ENCODE measurements at places on chromosomes 2 and 18. TPM values are rescaled to one million over a fixed set of nuclear protein-coding genes. Genes with fewer than 3 reads are reported as not detected.
A peak's percentile ranks its signal among the peaks of the same experiment; 100 is the strongest.

The SERPINB7 gene
- not detected for total RNA-seq

The PLEK gene
- total RNA-seq: 1.9 TPM

The GAREM2 gene
- total RNA-seq: not detected

- DNase-seq: no peak
Observed at GRCh38 chr2:141316103-141316502, 814.7 kb downstream of the LRP1B start.

DNA sequence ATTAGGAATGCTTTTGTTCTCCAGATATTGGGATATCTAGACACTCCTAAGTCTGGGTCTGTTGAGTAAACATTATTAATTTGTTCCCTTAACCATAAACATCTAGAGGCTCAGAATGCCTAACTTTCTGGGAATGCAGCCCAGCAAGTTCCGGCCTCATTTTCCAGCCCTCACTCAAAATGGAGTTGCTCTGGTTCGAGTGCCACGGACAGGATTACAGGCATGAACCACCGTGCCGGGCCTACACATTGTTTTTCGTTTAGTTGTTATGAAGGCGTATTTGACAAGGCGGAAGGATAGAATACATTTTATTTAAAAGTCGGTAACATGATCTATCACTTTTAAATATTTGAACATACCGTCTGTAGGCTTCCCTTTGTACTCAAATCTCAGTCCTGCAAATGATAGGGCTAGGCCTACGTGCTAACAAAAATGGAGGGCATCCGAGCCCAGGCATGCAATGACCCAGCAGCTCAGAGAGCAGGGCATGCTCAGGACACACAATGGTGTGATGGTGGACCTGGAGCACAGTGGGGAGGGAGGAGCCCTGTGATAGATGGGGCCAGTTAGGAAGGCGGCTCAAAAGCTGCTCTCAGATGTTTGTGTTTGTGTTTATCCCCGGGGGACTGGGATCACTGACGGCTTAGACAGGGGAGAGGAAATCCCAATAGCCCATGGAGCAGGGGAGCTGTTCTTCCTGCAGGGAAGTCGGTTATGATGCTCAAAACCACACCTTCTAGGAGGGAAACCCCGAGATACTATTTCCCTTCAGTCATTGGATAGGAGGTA is 2.9 kb upstream of the SCYGR1 start:
- DNase-seq: no peak

DNA sequence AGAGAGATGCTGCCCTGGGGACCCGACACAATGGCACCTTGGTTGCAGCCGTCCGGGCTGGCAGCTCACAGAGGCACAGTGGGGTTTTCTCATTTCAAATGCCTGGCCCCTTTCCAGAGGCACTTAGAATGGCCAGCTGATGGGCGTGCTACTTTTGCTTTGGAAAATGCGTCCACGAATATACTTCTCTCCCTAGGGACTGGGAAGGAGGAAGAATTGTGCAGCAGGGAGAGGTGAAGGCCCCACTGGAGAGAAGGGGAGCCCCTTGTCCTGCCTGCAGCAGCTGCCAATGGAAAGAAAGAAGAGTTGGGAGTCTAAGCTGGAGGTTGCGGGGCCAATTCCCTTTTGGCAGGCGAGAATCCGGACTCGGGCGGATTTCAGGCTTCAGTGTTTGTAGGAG is 1.1 kb upstream of the MAL start:
- DNase-seq: no peak

DNA sequence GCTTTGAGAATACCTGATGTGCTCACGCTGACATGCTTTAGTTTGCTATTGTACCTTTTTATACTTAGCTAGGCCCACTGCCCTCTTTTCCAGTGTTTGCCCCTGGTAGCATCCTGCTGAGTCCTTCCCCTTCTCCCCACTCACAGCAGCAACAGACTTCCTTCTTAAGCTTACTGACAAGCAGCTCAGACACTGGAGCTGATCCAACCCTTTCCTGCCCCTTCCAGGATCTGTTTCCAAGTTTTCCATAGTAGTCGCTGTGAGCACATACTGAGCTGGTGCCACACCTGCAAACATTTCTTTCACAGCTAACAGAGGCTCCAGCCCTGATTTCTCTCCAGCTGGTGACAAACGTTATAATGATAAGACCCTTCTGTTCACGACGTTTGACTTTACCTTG is 991.4 kb upstream of the CELF4 start:
- DNase-seq: no peak

DNA sequence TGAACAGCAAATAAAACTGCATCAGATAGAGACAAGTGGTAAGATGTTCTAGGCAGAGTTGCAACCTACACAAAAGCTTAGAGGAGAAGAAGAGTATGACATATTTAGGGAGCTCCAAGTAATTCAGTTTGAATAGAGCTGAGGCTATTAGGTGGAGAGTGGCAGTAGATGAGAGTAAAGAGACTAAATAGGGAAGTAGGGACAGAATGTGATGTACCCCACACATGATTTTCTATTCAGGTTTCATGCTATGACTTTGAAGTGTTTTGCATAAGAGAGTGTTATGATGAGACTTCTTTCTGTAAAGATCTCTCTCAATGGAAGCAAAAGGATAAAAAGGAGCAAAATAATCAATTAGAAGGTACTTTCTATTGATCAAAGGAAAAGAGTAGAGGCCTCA is 206.8 kb upstream of the ERBB4 start:
- DNase-seq: no peak

GRCh38 chr18:32549248-32550110 is 78.8 kb upstream of the GAREM1 start:
- DNase-seq: no peak

DNA sequence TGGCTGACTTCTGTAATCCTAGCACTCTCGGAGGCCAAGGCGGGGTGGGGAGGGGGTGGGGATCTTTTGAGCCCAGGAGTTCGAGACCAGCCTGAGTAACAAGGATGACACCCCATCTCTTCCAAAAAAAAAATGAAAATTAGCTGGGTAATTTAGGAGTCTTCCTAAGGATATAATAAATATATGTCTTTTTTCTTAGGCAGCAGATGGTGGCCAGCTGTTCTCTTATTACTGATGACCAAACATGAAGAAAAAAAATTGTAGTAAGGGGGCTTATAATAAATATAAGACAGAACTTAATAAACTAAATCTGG is 4.2 kb upstream of the IMPA2 start:
- no peak for DNase-seq

GRCh38 chr18:76487782-76488181 is 7.3 kb downstream of the ZNF516 start:
- no peak for DNase-seq

DNA sequence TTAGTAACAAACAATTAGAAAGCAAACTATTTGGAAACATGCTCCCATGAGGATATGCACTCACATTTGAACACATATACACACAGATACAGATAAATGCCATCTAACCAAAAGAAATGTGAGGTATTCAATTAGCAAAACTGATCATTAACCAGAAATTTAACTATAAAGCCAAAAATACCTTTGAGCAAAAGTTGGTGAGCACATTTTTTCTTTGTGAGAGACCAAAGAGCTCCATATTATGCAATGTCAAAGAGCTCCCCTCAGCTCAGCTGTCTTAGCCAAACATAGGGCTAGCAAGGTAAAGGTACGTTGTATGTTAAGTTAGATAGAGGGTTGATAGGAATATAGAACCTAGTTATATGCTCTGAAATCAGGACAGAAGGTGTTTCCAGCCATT is 43.8 kb downstream of the CYBRD1 start:
- DNase-seq: no peak

DNA sequence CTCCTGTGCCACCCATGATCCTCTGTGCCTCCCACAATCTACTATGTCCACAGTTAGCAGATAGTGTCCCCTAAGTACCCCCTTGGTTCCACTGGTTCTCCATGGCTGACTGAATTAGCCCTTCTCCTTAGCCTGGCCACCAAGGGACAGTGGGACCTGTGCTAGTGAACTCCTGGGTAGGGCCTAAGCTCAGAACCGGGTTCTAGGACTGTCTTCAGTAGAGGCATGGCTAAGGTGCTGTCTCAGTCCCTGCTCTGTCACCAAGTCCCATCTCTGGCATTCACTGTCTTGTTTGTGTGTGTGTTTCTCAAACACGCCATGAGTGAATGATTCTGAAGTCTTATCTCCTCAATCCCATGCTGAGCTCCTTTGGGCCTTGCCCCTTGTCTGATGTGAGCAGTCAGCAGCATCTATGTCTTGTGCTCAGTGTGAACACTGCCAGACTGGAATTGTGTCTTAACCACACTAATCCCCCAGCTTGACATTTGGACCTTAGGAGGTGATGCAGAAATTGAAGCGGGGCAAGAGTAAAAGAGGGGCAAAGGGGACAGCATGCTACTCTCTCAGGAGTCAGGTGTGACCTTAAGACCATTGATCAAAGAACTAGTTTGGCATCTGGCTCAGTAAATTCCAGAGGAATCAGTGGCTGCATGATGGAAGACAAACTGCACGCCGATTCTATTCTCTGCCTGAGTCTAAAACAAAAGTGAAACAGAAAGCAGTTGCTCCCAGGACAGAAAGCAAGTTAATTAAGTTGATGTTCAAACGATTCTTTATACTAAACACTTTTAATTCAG is 190.5 kb downstream of the ALPK2 start:
- no peak for DNase-seq

- DNase-seq: peak; percentile 45
Observed at GRCh38 chr2:128449226-128450061, 130.8 kb upstream of the HS6ST1 start.

DNA sequence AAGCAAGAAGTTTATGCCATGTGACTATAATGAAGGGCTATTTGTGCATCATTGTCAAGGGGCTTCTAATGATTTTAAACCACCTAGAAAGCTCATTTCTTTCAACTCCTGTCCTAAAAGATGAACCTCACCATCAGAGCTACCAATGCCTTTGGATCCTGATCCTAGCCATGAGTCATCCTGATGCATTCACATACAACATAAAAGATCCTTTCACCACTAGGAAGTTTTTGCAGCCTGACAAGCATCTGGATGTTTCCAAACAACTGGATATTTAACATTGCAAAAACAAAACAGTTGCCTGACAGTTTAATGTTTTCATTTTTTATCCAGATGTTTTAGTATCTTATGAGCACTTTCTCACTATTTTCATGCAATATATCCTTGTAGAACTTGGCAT is 425.3 kb downstream of the MBD2 start:
- no peak for DNase-seq

GRCh38 chr2:65511306-65511705 is 78.9 kb upstream of the SPRED2 start:
- no peak for DNase-seq

DNA sequence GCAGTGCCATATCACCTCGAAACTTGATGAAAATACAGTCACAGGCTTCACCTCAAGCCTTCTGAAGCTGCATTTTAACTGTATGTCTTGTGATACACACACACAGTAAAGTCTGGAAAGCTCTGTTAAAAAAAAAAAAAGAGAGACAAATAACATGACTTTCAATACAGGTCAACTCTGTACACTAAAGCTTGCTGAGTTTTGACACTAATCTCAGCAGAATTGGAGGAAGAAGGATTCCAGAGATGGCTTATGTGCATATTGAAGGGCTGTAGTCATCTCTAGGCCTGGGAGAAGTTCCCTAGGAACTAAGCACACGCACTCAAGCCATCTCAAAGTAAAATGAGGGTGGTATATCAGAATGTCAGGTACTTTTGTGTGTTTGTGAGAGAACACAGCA is 875.1 kb downstream of the EPHA4 start:
- DNase-seq: no peak

GRCh38 chr2:42076357-42077225 is 28.8 kb downstream of the PKDCC start:
- no peak for DNase-seq

DNA sequence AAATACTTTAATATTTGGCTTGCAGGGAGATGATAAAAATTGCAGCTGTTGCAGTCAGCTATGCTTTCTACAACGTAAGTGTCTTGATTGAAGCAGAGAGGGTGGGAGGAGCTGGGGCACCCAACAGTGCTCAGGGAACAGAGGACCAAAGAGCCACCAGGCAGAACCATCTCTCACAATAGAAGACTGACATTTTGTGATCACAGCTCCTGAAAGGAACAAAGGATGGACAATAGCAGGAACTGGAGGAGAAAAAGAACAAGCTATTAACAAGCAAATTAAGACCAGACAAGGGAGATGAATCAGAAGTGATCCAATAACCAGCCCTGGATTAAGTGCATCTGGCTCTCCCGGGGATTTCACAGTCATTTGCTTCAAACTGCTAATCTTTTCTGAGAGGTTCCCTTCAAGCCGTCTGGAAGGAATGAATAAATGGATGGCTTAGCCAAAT is 65.7 kb upstream of the SMAD2 start:
- DNase-seq: no peak

DNA sequence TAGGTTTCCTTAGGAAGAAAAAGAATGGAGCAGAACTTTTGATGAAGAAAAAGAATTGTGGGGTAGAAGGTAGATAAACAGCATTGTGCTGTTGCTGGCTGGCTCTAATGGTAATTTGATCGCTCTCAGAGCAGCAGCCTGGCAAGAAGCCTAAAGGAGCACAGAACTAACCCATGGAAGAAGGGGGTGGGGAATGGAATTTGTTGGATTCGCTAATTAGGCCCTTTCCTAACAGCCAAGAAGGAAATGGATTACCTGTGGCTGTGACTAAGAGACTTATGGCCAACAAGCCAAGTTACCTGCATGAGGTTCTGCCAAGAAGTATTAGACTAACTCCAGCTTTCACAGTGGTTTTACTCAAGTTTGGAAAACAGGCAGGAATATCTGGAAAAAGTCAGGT is 210.6 kb downstream of the IKZF2 start:
- DNase-seq: no peak

DNA sequence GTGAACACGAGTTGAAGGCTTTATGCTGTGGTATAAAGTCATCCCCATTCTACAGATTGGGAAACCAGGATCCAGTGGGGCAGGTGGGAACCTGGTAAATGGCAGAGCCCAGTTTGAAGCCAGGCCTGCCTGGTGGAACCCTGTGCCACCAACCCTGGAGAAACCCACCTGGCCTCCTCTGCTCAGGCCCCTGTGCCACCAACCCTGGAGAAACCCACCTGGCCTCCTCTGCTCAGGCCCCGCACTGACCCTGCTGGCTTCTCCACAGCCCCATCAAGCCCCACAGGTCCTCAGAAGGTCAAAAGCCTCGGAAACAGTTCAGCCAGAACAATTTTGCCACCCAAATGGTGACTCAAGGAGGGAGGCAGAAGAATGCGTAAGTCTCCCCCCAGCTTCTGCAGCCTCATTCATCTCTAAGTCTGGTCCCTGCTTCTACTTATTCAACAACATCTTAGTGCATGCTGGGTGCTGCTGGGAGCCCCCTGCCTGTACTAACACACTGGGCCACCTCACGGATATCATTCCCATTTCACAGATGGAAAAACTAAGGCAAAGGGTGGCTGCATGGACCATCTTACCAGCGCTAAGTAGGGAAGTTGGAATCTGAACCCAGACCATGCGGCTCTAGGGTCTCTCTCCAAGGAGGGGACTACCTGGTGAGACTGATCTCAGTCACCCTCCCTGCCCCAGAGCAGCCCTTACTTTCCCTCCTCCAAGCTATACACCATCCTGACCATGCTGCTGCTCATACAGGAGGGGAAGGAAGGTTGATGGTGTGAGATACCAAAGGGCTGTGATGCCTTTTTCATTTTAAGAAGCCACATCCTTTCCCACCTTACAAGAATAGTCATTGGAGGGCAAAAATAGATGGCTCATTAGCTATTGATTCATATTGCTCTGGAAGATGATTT is 93.7 kb upstream of the ID2 start:
- DNase-seq: no peak
